ENCODE measurements at places on chromosomes 2 and 18.
A peak's percentile ranks its signal among the peaks of the same experiment; 100 is the strongest.

GRCh38 chr2:44389895-44390294 lies 28.1 kb downstream of the CAMKMT start:
- no peak for DNase-seq

GRCh38 chr18:12597760-12598159 lies 60.1 kb downstream of the SPIRE1 start:
- no peak for DNase-seq

DNA sequence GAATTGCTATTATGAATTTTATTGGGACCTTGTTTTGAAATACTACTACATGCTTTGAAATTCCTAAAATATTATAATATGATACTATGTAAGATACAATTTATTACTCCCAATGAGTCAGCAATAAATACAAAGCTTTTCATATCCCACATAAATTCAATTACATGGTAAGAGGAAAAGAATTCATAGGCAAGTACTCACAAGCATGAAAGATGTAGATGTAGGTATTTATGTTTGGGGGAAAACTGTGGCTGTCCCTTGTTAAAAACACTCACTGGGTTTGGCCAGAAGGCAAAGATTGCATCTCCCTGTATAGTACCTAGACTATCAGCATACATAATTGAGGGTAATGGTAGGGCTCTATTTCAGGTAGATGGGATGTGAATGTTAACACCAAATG lies 90.4 kb downstream of the MBD2 start:
- no peak for DNase-seq

- DNase-seq: no peak
These were observed 2.5 kb downstream of the GALNT3 start for GRCh38 chr2:165791421-165792103.

DNA sequence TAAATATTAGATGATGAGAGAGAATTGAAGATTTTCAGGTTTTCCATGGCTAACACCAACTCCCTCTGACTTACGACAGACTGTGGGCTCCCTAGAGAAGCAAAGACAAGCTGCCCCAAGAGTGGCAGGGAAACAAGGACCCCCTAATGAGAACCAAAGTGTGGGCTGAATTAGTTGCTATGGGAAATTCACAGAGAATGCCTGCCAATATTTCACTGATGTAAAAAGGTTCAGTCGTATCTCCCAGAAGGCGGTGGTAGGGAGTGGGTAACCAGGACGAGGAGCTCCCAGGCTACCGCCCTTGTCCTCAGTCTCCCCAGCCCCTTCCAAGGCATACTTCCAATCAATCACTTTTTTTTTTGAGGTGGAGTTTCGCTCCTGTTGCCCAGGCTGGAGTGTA lies 113.6 kb downstream of the LAMA1 start:
- DNase-seq: no peak

- no peak for DNase-seq
These were observed 82.0 kb upstream of the SLC66A3 start for GRCh38 chr2:11073251-11073650.

DNA sequence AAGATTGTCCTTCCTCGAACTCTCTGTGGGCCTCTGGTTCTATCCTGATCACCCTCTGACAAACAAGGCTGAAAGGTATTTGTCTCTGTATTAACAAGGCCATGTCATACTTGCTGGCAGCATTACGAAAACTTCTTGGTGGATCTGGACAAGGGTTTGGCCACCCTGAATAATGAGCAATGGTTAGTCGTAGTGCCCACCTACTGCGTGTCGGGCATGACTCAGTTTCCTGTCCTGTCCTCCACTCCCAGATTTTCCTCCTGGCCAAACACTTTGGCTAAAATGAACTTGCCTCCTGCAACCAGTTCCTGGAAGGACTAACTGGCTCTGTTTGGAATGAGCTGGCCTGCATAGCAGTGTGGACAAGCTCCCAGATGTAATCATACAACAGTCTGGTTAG lies 198.5 kb upstream of the SMIM21 start:
- no peak for DNase-seq

- DNase-seq: no peak
These were observed 122.1 kb downstream of the ARL4C start for GRCh38 chr2:234374736-234375135.

- DNase-seq: no peak
These were observed 34.1 kb downstream of the ITGB6 start for GRCh38 chr2:160165996-160166395.

- no peak for DNase-seq
These were observed 2.2 kb upstream of the ACADL start for GRCh38 chr2:210227290-210228088.

DNA sequence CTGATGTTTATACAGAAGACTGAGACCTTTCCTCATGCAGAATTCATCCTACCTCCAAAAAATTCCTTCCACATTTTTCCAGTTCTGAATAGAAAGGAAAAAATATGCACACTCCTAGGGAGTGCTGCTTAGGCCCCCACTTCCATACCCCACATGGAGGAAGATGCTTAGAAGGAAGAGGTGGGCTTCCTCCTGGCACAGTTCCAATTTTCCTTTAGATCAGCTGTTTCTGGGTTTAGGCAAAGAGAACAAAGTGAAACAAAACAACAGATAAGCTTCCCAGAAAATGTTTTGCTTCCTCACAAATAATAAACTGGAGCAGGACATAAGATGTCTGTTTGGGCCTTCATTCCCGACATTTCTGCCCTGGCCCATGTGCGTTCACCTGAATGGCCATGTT lies 172.6 kb downstream of the PRPF40A start:
- no peak for DNase-seq

- DNase-seq: no peak
These were observed 137.5 kb downstream of the TPO start for GRCh38 chr2:1550658-1551316.

- no peak for DNase-seq
These were observed 40.1 kb downstream of the AGPS start for GRCh38 chr2:177432703-177433102.

- no peak for DNase-seq
These were observed 144.7 kb downstream of the PMAIP1 start for GRCh38 chr18:60044290-60045006.

- DNase-seq: no peak
These were observed 566.0 kb downstream of the NR4A2 start for GRCh38 chr2:155766342-155767115.

GRCh38 chr2:63789338-63790020 lies 52.2 kb upstream of the UGP2 start:
- no peak for DNase-seq

DNA sequence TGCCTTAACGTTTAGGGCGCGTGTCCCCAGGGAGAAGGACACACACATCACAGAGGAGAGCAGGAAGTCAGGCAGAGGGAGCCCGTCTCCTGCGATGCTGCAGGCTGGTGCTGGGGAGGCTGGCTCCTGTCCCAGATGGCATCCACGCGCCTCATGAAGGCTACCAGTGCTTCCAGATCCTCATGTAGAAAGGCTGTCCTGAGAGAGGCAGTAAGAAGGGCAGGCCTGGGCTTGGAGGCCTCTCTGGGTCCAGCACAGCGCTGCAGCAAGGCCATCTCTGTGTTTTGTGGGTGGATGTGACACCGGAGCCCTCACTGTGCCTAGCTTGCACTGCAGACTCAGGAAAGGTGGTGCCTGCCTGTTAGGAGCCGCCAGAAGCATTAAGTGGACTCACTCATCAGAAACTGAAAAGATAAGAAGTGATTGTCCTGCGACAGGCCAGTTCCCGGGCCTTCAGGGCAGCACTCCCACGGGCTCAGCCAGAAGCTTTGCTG lies 62.7 kb downstream of the FAM168B start:
- DNase-seq: no peak

- no peak for DNase-seq
These were observed 138.0 kb downstream of the ZFP36L2 start for GRCh38 chr2:43088143-43089073.

- DNase-seq: no peak
These were observed 2.8 kb upstream of the TMEM131 start for GRCh38 chr2:97998431-97999005.

DNA sequence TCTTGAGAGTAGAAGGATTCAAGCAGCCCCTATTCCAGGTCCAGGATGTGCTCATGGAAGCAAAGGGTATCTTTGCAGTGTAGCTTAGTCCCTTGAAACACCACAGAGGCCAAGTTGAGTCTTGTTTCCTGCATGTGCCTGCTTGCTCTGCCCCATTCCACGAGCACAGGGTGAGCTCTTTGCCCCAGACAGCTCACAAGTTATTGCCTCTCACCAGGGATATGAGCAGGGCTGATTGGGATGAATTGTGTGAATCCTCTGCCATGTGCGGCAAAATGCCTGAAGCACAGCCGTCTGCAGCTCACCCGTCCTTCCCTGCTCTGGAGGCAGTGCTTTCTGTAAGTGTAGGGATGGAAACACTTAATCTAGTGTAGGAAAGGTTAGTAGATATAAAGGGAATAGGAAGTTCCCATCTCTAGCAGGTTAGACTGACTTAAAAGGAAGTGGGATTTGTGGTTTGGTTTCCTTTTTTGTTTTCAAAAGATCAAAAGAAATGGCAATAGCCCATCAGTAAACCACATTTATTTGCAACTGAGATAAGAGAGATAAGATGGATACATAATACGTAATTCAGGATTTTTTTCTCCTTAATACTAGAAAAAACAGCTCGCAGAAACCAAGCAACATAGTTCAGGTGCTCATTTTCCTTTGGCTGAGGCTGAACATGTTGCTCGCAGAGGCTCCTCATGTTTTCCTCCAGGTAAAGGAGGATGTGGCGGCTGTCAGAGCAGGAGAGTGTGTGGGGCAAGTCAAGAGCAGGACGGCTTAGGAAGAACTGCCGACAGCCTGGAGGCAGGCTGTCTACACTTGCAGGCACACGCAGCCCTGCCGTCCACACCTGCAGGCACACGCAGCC lies 41.4 kb downstream of the TMEM182 start:
- no peak for DNase-seq

GRCh38 chr2:24438106-24438505 lies 52.9 kb upstream of the NCOA1 start:
- no peak for DNase-seq

- no peak for DNase-seq
These were observed 19.1 kb downstream of the MAL start for GRCh38 chr2:95044601-95045000.

DNA sequence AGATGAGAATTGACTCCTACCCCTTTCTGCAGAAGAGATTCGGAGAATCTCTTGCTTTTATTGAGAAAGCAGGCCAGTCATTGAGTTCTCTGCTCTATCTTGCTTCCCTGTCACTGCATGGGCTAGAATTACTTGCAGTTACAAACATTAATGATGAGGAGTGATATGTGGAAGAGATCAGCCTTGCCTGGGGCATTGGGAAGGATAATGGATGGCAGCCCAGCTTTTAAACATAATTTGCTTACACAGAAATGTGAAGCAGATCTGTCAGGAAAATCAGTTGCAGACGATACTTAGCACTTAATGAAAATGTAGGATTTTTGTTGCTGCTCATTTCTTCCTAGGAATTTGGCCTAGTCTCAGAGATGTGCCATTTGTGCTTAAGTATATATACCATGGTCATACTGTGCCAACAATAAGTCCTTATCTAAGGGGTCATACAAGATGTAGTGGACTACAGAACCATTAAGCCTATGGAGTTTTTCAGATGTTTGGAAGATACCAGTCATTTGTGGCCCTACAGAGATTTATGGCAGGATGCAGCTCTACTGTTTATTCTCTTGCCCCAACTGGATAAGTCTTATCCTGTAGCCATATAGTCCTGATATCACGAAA lies 92.7 kb downstream of the XRCC5 start:
- DNase-seq: no peak

GRCh38 chr2:58569475-58570185 lies 328.5 kb upstream of the FANCL start:
- peak; percentile 18 for DNase-seq

DNA sequence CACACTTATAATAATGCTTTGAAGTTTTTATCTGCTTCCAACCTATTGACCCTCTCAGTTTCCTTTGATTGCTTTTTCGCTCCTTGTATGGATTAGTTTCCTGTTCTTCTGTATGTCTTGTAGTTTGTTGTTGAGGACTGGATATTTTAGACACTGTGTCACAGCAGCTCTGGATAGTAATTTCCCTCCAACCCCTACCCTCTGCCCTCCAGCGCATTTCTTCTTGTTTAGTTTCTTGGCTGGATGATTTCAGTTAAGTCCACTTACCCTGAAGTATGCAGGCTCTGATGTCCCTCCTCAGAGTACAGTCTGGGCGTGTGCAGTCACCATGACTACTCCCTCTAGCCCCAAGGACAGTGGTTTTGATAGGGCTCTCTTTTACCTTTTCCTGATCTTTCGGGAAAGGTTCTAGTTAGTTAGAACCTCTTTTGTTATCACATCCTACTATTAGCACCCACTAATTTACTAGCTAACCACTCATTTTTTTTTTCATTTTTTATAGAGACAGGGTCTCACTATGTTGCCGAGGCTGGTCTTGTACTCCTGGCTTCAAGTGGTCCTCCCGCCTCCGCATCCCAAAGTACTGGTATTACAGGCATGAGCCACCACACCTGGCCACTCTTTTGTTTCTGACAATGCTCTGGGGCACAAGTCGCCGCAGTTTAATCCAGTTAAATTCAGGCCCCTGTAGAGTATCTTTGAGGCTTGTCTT lies 16.3 kb upstream of the LYG1 start:
- no peak for DNase-seq

- no peak for DNase-seq
These were observed 20.8 kb upstream of the TNP1 start for GRCh38 chr2:216880509-216881184.

GRCh38 chr2:199273042-199273511 lies 184.7 kb downstream of the SATB2 start:
- no peak for DNase-seq

GRCh38 chr2:42101206-42102023 lies 53.6 kb downstream of the PKDCC start:
- DNase-seq: no peak

DNA sequence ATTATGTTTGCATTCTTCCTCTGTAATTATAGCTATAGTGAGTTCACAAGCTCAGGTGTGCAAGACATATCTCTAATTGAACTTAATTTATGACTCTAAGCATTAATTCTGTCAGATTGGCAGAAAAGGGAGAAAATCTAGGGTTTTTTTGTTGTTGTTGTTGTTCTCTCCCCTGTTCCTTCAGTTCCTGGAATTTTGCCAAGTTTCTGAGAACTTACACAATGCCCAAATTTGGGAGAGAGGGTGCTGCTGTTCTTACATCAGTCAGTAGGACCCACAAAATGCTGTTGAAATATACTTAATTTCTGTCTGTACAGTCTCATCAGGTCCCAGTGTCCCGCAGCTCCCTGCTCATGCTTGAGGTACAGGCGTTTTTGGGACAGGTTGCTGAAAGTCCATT lies 221.8 kb upstream of the RBMS1 start:
- DNase-seq: no peak

- no peak for DNase-seq
These were observed 286.6 kb downstream of the DPP10 start for GRCh38 chr2:114729026-114729425.

DNA sequence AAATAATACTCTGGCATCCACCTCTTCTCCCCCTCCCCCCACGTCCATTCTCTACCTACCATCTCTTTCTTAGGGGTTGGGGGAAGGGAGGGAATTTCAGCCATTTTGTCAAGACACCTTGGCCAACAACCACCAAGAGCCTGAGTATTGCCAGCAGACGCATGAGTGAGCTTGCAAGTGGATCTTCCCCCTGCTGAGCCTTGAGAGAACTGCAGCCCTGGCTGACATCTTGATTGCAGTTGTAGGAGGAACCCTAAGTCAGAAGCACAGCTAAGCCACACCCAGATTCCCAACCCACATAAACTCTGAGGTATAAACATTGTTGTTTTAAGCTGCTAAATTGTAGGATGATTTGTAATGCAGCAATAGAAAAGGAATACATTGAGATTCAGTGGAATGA lies 165.6 kb downstream of the TMEFF2 start:
- peak; percentile 19 for DNase-seq

- DNase-seq: no peak
These were observed at the start of gene ANKMY1 for GRCh38 chr2:240557808-240558207. Gene ANKMY1 (minus strand): TSS chr2:240557988. CDS start chr2:240557335, 653 bp downstream.

- no peak for DNase-seq
These were observed 34.1 kb downstream of the ASAP2 start for GRCh38 chr2:9240745-9241144.

- DNase-seq: no peak
These were observed 851.4 kb downstream of the GALR1 start for GRCh38 chr18:78101091-78101490.

Measured in GM12864 (cell line).